Kidney glomerular epithelial cell (primary cell): ENCODE measurements at places on chromosomes 3 and 15.

GRCh38 chr3:10619989-10620832 lies 114.8 kb upstream of the ATP2B2 start:
- DNase-seq: no peak

DNA sequence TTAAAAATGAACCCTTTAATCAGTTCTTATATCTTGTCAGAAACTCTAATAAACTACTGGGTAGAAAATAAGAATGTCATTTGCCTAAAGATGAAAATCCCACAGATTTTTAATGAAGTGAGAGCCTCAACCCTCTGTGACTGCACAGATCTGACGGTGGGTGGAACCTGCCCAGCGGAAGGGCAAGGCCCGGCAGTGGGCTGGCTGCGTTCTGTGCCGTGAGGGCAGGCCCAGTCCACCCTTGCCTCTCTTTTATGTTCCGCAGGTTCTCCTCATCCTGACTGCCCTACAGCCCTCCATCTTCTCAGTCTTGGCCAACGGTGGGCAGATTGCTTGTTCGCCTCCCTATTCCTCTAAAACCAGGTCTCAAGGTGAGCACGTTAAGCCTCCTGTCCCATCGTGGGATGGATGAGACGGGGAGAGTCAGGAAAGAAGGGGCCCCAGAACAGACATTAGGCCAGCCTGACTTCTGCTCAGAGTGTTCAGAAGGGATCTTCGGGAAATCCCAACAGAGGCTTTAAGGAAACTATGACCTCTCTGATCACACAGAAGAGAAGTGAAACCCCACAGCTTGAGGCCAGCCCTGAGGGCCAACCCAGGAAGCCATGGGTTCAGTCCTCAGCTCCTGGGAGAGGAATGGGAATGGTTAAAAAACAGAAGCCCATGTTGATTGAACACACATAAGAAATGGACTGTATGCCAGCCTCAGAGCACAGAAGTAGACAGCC lies 16.0 kb downstream of the SLC51A start:
- DNase-seq: no peak

DNA sequence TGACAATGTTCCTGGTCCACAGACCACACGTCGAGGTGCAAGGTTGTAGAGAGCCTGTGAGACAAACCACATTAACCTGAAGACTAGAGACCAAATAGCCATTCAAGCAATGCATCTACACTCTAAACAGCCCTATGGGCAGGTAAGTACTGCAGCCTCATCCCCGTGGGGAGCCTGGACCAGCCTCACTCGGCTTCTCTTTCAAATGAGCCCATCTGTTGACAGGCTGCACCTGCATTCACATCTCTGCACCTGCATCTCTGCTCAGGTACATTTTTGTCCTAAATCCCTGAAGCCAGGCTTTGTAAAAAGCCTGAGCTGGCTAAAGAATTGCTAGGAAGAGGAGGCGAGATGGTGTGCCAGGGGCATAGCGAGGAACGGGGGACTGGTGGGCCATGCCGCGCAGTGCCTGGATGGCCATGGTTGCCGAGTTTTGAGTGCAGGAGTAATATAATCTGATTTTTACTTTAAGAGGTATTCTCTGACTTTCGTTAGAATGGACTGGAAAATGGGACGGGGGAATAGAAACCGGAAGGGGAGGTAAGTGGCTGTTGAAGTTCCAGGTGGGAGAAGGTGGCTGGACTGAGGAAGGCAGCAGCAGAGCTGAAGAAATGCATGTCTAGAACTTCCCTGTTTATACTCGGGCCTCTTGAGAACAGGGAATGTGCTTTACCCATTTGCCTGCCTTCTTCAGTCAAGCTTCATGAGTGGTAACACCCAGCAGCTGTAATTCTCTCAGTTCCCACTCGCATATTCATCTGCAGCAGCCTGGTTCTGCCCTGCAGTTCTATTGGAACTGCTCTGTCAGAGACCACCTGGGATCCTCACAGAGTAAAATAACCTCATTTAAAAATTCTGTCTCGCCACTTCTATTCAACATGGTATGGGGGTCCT lies 226.4 kb downstream of the OPA1 start:
- no peak for DNase-seq

GRCh38 chr3:123458255-123458654 lies 9.4 kb upstream of the ADCY5 start:
- DNase-seq: no peak

GRCh38 chr3:15347063-15347736 lies 14.8 kb upstream of the SH3BP5 start:
- no peak for DNase-seq

DNA sequence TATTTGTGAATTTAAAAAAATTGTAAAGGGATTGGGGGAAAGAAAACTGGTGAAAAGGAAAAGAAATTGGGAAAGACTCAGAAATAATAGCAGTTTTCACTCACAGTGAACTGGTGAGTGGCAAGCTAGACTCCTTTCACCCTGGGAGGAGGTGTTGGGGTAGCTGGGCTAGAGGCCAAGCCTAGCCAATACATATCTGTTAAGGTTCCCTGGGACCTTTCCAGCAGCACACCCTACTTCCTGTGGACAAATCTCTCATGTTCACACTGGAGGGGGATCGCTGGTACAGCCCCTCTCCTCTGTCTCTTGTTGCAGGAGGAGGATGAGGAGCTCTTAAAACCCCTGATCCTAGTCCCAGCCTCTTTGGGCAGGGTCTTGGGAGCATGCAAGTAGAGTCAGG lies 3.7 kb upstream of the RPP25 start:
- DNase-seq: no peak

GRCh38 chr3:171230865-171231264 lies 204.3 kb upstream of the SLC2A2 start:
- no peak for DNase-seq

- peak; percentile 78 for DNase-seq
Measured at GRCh38 chr15:62138124-62138523, 27.0 kb downstream of the C2CD4B start.
